ENCODE measurements at places on chromosomes 3 and 15.

DNA sequence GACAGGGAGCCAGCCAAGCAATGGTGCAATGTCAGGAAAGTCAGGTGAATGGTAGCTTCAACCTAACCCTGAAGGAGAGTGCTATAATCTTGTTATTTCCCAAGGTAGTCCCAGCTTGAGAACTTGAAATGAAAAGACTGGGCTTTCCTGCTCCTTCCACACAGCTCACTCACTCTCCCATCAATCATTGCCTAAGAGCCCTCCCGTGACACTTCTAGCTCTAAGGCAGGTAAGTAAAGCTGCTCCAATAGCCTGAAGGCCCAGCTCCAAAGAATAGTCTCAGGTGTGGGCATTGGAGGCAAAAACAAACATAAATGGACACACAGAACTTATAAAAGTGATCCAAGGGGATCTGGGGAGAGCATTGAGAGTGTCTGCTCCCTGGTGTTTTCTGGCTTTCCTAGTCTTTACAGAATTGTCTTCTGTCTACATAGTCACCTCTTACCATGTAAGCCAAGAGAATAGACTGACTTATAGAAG, 63.1 kb upstream of the TBC1D5 start:
- no peak for DNase-seq

DNA sequence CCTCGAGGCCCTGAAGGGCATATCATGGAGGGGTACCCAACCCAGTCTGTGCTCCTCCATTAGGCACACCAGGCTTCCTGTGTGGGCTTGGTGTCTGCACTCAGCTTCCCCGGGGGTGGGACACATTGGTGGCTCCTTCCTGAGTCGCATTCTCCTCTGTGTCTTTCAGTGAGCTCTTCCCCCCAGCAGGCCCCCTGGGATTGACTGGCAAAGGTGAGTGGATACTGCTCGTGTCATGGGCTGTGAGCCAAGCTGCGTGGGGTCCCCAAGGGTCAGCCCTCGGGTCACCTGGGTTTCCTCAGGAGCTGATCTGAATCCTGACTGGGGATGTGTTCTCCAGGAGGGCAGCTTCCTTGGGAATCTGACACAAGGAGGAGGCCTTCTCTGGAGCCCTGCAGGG, 231.0 kb downstream of the SNRPN start:
- no peak for DNase-seq

- DNase-seq, result no peak
Observed at GRCh38 chr3:59882746-59883145, 832.9 kb upstream of the CFAP20DC start.

DNA sequence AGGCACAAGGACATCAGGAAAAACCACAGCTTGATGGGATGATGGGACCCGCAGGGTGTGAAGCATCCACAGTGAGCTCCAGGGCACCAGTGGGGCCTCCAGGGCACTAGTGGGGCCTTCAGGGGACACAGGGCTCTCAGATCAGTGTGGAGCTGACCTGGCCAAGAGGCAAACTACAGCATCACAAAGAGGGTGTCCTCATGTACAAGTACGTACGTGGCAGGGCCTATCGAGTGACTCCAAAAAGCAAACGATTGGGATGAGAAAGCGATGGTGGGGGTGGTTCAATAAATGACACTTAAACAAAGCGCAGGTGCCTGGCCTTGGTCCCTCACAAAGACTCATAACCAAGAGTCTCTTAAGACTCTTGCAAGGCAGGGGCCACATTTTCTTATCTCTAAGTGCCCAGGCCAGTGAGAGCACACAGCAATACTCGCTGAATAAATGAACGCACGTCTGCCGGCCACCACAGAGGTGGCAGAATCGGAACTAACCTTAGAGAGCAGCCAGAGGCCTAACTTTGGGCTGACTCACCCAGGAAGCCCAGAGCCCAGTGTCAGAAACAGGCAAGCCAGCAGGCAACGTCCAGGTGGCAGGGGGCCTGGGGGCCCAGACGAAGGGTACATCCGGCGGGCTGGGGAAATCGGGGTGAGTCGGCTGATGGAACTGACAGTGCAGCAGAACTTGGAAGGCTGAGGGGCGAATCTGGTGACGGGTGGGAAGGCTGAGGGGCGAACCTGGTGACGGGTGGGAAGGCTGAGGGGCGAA, 8.7 kb downstream of the PCSK6 start:
- DNase-seq, result no peak

- DNase-seq, result no peak
Observed at GRCh38 chr3:115843206-115843605, 219.9 kb downstream of the GAP43 start.

GRCh38 chr15:57235873-57236272, 140.4 kb upstream of the CGNL1 start:
- peak; percentile 90 for DNase-seq

DNA sequence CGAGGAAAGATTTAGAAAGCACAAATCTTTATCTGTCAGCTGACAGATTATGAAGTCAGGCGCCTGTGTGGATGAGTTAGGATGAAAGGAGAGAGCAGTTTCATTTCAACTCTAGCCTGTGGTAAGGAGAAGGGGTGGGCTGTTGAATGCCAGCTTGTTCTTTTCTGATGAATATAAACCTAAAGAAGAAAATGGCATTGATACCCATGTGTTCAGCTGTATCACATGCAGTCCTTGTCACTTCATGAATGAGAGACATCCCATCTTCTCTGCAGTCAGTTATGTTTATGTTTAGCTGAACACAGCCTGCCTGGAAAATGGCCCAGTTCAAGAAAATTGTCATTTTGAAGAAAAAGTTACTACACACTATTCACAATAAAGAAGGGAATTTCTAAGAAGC, 345.7 kb upstream of the RBMS3 start:
- no peak for DNase-seq

GRCh38 chr3:13963137-13963886, 83.4 kb upstream of the WNT7A start:
- no peak for DNase-seq

DNA sequence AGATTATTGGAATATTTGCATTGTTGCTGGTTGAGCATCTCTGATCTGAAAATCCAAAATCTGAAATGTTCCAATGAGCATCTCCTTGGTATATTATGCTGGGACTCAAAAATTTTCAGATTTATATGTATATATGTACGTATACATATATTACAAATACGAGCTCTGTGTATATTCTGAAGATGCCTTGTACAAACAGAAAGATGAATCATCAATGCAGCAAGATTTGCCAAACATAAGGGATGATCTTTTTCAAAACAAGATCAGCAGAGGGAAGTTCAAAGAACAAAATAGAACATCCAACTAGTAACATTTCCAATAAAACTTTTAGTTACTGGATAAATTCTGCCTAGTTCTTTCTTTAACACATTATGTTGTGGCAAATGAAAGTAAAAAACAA, 42.5 kb downstream of the HERC1 start:
- peak; percentile 19 for DNase-seq

GRCh38 chr15:85831415-85832113, 36.8 kb upstream of the KLHL25 start:
- DNase-seq, result peak; percentile 67

GRCh38 chr3:12977117-12977808, 96.0 kb downstream of the IQSEC1 start:
- DNase-seq, result no peak

GRCh38 chr3:114231616-114232015, 5.8 kb downstream of the ZNF80 start:
- DNase-seq, result no peak

DNA sequence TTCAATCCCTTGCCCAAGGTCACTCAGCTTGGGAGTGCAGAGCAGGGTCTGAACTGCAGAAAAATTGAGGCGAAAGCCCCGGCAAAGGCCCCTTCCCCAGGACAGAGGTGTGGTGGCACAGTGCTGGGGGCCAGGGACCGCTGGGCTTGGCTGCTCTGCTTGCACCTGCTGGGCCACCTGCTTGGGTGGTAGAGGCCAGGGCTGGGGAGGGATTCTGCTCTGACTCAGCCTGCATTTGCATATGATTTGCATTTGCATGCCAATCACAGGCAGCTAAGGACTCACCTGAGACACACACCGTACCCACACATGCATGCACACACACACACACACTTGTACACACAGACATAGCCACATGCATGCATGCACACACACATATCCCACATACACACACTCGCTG, 9.9 kb downstream of the GRM2 start:
- no peak for DNase-seq

DNA sequence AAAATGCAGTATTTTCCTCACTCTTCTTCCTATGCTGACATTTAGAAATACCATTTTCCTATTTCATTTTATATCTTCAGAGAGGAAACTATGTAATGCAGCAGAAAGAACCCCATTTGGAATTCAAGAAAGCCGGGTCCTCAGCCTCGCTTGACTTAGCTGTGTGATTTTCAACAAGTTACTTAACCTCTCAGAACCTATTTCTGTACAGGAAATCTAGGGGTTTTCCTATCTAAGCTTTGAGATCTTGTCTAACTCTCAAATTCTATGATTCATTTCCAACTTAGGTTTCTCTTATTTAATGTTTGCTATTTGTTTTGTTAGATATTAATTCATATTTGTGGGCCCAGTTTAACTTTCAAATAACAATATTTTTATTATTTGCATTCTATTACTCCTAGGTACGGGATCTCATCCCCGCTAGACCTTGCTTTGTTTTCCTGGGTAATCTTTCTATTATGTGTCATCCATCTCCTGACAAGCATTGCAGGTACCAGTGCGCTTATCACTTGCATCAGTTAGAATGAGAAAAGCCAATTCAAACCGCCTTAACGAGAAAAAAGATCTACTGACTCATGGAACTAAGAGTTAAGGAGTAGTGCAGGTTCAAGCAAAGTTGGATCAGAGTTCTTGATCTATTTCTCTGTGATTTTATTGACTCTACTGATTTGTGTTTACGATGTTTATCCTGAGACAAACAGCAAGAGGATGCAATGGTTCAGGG, 70.6 kb upstream of the BHLHE40 start:
- no peak for DNase-seq

DNA sequence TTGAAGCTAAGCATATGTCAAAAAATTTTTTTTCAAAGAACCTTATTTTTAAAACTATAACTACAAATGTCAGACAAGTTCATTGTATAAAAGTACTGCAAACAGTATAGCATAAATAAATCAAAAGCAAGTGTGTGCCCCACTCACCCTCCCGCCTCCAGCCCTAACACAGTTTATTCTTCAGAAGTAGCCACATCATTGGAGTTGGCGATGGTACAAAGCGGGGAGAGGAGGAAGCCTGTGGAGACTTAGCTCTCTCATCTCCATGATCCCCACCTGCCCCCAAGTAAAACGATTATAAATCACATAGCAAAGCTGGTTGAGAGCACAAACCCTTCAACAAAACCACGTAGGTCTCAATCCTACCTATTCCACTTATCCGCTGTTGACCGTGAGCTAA, 33.6 kb downstream of the FOXP1 start:
- no peak for DNase-seq

- no peak for DNase-seq
Observed at GRCh38 chr3:195036203-195036505, 234.8 kb downstream of the XXYLT1 start.

DNA sequence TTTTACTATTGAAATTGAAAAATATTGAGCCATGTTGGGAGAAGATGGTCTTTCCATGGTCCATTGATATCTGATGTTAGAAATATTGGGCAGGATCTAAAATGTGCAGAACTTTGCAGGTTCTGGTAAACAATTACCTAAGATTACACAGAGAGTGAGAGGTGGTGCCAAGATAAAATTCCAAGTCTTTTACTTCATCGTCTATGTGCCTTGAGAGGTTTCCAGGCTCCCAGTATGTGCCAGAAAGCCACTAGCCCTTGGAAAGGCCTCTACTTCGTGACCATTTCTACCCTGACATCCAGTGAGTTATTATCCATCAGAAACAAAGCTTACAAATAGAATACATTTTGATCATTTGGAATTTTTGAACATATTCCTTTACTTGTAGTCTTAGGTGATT, 27.6 kb downstream of the CD200 start:
- no peak for DNase-seq

DNA sequence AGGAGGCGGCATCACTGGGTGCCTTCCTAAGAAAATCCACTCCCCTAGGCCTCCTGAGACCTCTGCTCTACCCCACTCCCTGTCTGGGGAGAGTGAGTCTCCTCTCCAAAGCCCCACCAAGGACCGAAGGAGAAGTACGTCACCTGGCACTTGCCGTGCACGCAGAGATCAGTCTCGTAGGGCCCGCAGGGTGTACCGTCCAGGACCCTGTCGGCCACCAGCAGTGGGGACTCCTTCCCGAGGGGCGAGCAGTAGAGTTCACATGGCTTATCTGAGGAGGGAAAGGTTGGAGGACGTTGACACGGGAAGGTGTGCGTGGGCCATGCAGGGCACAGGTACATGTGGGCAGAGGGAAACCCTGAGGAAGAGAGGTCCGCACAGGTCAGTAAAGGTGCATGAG, 232.9 kb downstream of the ADAMTS17 start:
- DNase-seq, result no peak

GRCh38 chr3:160126051-160126450, 99.2 kb upstream of the C3orf80 start:
- peak; percentile 56 for DNase-seq

GRCh38 chr3:187807086-187807862, 62.0 kb upstream of the BCL6 start:
- DNase-seq, result peak; percentile 54

DNA sequence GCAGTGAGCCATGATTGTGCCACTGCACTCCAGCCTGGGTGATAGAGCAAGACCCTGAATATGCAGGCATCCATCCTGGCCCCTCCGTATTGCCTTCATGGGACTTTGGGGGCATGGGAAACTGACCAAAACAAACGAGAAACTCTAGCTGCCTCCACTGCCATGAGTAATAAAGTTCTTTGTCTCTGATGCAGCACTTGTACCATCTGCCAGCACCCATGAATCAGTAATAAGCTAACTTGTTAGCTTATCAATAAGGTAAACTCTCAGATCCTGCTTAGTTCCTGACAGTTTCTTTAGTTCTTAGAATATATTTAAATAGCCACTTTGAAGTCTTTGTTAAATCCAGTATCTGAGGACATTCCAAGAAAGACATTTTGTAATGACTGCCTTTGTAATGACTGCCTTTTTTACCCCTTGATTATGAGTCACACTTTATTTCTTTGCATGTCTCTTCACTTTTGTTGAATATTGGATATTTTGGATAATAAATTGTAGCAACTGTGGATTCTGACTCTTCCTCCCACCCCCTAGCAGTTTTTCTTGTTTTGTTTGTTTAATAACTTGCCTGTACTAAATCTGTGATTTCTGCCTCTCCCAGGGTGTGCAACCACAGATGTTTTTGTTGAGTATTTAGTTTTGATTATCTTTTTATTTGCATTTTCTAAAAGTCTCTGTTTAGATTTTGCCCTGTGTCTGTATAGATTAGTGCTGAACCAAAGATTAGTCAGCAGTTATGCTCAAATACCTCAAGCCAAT, 136.9 kb downstream of the HCN4 start:
- DNase-seq, result no peak

DNA sequence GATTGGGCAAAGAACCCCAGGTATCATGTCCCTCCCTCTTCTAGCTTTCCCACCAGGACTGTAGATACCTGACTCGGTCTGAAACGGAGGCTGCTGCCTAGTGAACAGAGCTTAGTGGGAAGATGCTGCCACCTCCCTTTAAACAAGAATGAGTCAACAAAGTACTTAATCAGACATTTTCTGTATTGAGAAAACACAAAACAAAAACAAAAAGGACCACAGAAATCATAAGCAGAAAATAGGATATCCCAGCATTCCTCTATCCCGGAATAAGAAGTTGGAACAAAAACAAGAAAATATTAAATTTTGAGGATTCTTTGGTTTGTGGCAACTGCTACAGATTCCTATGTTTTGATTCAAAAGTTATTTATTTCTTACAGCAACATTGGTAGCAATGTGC, 51.7 kb upstream of the COL8A1 start:
- DNase-seq, result peak; percentile 48

Measured in EH (cell line).